ENCODE measurements at places on chromosomes 5 and 9. TPM values are rescaled to one million over a fixed set of nuclear protein-coding genes. Genes with fewer than 3 reads are reported as not detected.

GRCh38 chr9:136693490-136694162 is 6.4 kb upstream of the AGPAT2 start:
- peak; percentile 88 for DNase-seq

- DNase-seq: no peak
Observed at GRCh38 chr9:120286530-120286929, 293.4 kb downstream of the CDK5RAP2 start.

DNA sequence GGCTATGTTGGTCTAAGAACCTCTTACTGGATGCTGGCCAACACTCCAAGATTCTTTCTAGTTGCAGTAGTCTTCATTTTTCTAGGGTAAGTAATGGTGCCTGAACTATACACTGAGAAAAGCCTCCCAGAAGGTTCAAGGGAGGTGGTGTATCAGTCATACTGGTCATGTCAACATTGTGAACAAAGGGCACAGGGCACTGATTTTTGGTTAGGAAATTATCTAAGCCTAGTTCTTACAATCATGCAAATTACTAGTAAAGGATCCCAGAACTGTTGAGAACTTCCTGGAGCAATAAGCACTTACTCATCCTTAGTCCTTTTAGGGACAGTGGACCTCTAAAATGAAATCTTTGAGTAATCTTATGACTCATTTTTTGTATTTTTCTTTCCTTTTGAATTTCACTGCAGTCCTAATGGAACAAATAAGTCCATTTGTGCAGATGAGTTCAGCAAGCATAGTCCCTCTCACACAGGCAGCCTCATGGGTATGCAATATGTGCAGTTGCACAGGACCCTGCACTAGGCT is 21.1 kb upstream of the CDC42SE2 start:
- peak; percentile 73 for DNase-seq

- no peak for DNase-seq
Observed at GRCh38 chr5:175082866-175083590, 358.6 kb downstream of the MSX2 start.

PARP8 gene
- total RNA-seq: 29.6 TPM

GRCh38 chr9:93031629-93032430 is 26.7 kb upstream of the SUSD3 start:
- DNase-seq: no peak

All from mammary epithelial cell (primary cell).